ENCODE measurements at places on chromosomes 6 and 20. TPM values are rescaled to one million over a fixed set of nuclear protein-coding genes. Genes with fewer than 3 reads are reported as not detected.

The LTA gene
- 1.2 TPM for total RNA-seq

The SNPH gene
- 12.3 TPM for total RNA-seq

The HLA-DPA1 gene
- 69.5 TPM for total RNA-seq

The HSPA12B gene
- 9.4 TPM for total RNA-seq

The TULP1 gene
- total RNA-seq = not detected

The ULBP3 gene
- not detected for total RNA-seq

The KCNB1 gene
- 2.8 TPM for total RNA-seq

The SYNDIG1 gene
- total RNA-seq = 4.5 TPM

The CTAGE9 gene
- total RNA-seq = not detected

The CCN5 gene
- total RNA-seq = 64.3 TPM

The IYD gene
- total RNA-seq = 0.05 TPM

DNA sequence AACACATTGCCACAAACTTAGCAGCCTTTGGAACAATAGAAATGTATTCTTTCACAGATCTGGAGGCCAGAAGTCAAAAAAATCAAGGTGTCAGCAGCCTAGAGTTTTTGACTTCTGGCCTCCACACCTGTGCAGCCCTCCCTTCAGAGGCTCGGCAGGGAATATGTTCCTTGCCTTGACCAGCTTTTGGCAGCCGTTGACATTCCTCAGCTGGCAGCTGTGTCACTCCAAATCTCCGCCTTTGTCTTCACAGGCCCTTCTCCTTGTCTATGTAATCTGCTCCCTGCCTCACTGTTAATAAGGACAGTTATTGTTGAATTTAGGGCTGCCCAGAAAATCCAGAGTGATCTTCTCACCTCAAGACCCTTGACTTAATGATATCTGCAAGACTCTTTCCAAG, 17.2 kb upstream of the AHI1 start:
- no peak for DNase-seq

GRCh38 chr6:164101859-164102258, 687.3 kb downstream of the QKI start:
- DNase-seq = no peak

GRCh38 chr6:106520711-106521401, 108.4 kb downstream of the RTN4IP1 start:
- no peak for DNase-seq

GRCh38 chr20:18401305-18401704, 65.5 kb downstream of the DZANK1 start:
- DNase-seq = no peak

- DNase-seq = no peak
Measured at GRCh38 chr6:10534419-10534762, 13.2 kb downstream of the GCNT2 start.

DNA sequence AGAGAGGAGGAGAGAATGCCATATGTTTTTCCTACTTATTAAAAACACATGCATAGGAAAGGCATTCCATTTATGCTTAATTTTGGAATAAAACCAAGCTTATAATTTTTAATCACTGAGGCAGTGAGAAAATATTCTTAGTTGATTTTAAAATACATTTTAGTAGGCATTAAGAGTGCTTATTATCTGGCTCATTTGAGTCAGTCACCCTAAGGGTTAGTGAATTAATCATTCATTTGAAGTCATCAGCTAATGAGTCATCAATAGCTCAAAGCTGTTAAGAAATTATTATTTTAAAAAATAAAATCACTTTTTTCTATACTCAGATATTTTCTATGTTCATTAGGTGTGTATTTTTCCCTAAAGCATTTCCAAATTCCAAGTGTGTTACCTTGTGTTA, 81.6 kb downstream of the TMEM200A start:
- no peak for DNase-seq

GRCh38 chr6:2626401-2626800, 124.3 kb downstream of the MYLK4 start:
- no peak for DNase-seq

- DNase-seq = no peak
Measured at GRCh38 chr20:51062065-51062464, 39.2 kb upstream of the KCNG1 start.

- no peak for DNase-seq
Measured at GRCh38 chr6:14925699-14926026, 320.2 kb upstream of the JARID2 start.

- DNase-seq = no peak
Measured at GRCh38 chr6:25458485-25458884, 179.3 kb downstream of the CARMIL1 start.

DNA sequence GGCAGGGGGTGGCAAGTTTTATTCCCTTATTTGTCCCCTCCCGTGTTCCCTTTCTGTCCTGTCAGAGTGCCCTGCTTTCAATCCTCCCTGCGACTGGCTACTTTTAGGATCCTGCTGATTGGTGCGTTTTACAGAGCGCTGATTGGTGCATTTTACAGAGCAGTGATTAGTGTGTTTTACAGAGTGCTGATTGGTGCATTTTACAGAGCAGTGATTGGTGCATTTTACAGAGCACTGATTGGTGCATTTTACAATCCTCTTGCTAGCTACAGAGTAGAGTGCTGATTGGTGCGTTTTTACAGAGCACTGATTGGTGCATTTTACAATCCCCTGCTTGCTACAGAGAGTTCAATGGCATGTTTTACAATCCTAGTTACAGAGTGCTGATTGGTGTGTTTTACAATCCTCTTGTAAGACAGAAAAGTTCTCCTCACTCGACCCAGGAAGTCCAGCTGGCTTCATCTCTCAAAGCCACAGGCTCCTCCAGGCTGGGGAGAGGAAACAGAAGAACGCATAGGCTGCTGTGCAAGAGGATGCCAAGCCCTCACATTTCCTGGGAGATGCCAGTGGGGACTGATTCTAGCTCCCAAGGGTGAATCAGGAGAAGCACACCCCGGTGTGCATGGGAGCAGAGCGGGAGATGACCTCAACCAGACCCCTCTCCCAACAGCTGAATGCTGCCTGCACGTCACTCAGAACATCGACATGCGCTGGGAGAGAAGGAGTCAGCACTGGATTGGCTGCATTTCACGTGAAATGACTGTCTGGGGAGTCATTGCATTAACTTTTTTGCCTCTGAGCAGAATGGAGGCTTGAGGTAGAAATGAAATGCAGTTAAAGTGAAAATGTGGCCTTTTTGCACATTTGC, 48.3 kb upstream of the SLC22A23 start:
- DNase-seq = no peak

- DNase-seq = no peak
Measured at GRCh38 chr6:1577146-1577680, 32.5 kb upstream of the FOXC1 start.

- no peak for DNase-seq
Measured at GRCh38 chr6:139903411-139904157, 529.1 kb upstream of the CITED2 start.

DNA sequence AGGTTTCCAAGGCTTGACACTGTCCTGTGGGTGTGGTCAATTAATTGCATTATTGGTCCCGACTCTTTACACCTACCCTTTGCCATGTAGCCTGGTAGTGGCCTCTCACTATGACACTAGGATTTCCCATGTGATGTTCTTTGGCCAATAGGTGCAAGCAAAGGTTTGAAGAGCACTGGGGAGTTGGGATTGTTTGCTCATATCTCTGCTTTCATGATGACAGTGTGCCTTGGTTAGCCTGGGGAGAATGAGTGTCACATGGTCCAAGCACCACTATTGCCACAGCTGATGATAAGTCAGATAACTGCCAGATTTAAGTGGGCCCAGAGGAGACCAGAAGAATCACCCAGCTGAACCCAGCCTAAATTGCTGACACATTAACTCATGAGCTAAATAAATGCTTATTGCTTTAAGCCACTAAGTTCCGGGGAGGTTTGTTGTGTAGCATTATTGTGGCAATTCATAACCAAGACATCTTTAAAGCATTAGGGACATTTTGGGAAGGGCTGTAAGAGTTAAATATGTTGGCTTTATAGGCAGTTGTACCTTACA, 17.2 kb upstream of the SCP2D1 start:
- no peak for DNase-seq

GRCh38 chr6:152034631-152035030, 227.1 kb downstream of the ESR1 start:
- no peak for DNase-seq

DNA sequence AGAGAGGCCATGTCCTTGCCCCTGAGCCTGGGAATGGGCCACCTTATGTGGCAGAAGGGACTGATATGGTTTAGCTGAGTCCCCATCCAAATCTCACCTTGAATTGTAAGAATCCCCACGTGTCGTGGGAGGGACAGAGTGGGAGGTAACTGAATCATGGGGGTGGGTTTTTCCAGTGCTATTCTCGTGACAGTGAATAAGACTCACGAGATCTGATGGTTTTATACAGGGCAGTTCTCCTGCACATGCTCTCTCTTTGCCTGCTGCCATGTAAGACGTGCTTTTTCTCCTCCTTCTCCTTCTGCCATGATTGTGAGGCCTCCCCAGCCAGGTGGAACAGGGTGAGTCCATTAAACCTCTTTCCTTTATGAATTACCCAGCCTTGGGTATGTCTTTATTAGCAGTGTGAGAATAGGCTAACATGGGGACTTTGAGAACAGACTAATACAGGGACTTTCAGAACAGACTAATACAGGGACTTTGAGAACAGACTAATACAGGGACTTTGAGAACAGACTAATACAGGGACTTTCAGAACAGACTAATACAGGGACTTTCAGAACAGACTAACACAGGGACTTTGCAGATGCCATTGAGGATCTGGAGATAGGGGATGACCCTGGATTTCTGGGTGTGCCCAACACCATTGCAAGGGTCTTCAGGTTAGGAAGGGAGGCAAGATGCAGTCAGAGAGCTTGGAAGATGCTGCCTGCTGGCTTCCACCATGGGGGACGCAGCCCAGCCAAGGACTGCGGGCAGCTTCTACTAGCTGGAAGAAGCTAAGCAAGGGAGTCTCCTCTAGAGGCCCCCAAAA, 86.9 kb downstream of the RAMACL start:
- DNase-seq = no peak

- DNase-seq = no peak
Measured at GRCh38 chr6:53306819-53307347, 41.9 kb downstream of the ELOVL5 start.

- no peak for DNase-seq
Measured at GRCh38 chr20:62275219-62275618, 27.6 kb upstream of the ADRM1 start.

- peak; percentile 12 for DNase-seq
Measured at GRCh38 chr6:13331516-13332348, 3.4 kb upstream of the TBC1D7 start.

DNA sequence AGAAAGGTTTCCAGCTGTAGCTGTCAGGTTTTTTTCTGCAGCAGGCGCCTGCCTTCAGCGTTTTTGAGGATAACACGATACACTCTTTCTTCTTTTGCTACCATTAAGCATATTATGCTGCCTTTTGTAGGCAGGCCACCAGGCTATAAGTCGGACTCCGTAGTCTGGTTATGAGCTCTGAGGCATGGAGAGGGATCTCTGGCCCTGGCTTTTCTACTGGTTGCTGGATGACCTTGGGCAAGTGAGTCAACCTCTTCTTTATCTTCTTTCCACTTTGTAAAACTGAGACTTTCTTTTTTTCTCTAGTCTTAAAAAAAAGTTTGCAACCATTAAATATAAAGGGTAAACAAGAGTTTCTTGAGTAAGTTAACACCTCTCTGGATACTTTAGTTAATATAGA, 120.2 kb downstream of the BCKDHB start:
- DNase-seq = no peak

DNA sequence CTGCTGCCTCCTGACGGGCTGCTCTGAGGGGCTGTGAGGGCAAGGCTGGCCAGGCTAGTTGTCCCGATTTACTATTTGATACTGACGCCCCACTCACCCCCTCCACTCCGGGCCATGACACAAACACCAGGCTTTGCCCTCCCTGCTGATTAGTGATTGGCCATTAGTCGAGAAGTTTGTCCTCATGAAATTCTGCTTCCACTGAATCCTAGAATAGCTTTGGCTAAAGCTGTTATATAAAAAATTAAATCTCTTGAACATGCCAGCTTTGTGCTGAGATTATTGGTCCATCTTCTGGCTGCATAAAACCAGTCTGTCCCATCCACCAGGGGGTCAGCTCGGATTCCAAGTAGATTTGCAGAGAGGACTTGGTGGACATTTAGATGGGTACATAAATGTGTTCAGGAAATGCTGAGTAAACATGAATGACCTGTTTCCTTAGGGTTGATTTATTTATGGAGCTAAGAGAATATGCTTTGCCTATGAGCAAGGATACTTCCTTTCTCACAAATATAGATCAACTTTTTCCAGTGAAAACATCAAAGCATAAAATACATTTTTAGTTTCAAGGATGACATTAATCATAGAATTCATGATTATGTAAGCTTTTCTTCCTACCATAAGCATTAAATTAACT, at the start of gene GABRR2:
TSS of gene GABRR2 (minus strand) at position 51 of the 637 bp plus-strand sequence. CDS start 134 bp downstream, outside the sequence.
- no peak for DNase-seq

- no peak for DNase-seq
Measured at GRCh38 chr6:80126657-80127345, 20.3 kb downstream of the BCKDHB start.

- DNase-seq = no peak
Measured at GRCh38 chr20:31449511-31450414, 9.3 kb downstream of the DEFB123 start.

DNA sequence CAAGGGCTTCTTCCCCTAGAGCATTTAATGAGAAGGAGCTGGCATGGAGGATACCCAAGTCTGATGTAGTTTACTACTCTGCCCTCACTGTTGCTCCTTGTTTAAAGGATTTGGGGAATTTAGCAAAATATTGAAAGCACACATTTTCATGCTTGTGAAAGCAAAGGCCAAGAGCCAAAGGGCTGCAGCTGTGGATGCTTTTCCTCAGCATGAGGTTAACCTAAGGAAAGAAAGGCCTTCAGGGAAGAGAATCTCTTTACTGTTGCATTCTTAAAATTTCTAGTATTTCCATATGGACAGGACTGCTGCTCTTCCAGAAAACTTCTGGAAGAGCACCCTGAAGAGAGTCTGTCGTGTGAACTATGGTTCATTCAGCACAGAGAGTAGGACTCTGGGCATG, 45.9 kb upstream of the SASH1 start:
- DNase-seq = no peak

DNA sequence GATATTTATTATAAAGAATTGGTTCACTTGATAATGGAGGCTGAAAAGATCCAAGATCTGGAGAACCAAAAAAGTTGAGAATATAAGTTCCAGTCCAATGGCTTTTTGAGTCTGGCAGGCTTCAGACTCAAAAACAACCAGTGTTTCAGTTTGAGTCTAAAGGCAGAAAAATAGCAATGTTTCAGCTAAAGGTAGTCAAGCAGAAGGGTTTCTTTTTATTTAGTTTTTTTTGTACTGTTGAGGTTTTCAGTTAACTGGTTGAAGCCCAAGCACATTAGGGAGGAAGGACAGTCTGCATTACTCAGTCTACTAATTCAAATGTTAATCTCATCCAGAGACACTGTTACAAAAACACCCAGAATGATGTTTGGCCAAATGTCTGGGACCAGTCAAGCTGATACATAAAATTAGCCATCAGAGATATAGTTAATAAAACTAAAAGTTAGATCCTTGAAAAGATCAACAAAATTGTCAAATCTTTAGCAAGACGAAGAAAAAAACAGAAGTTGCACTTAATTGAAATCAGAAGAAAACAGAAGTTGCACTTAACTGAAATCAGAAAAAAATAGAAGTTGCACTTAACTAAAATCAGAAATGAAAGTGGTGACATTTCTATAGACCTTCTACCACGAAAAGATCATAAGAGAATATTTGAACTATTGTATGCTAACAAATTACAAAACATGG, 980.3 kb upstream of the FLRT3 start:
- no peak for DNase-seq
